ENCODE measurements at places on chromosomes 2 and 18.

DNA sequence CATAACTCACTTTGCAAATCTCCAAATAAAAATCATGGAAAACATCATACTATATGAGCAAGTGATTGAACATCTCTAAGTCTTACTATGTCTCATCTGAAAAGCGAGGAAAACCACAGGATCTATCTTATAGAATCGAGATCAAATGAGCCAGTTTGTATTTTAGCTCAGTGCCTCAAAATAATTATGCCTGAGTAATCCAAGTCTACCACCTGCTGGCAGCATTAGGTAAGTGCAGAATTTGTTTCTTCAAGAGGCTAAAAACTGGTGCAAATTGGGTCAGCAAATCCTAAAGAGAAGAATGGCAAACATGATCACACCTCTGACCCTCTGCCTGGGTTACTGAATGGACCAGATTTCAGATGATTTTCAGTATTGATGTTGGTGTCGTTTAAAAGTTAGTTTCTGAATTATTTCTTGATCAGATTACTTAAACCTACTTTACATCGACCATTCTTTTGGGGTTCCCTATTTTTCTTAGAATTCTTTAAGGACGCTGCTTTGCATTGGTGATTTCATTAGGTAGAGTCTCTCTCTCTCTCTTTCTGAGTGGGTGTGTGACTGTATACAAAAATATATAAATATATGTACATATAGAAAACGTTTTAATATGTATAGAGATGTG is 12.7 kb upstream of the FHOD3 start:
- DNase-seq: no peak

- DNase-seq: no peak
Observed at GRCh38 chr18:62857263-62857976, 142.1 kb downstream of the PHLPP1 start.

DNA sequence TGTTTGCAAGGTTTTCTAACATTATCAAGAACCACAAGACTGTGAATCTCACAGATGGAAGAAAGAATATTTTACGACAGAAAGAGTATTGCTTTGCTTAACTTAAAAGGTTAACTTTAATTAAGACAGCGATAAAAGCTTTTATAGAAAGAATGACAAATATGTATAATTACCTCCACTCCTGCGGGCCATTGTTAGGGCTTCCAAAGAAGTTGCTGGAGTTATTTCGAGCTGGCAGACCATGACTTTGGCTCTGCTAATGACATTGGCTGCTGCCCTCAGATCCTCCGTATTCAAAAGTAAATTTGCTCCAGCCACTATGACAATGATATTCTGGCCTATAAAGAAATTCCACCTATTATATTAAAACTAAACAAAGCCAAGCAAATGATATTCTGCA is 47.3 kb downstream of the RBKS start:
- no peak for DNase-seq

GRCh38 chr18:63058521-63058920 is 261.0 kb downstream of the BCL2 start:
- DNase-seq: no peak

GRCh38 chr2:144431998-144432397 is 87.9 kb downstream of the ZEB2 start:
- no peak for DNase-seq

DNA sequence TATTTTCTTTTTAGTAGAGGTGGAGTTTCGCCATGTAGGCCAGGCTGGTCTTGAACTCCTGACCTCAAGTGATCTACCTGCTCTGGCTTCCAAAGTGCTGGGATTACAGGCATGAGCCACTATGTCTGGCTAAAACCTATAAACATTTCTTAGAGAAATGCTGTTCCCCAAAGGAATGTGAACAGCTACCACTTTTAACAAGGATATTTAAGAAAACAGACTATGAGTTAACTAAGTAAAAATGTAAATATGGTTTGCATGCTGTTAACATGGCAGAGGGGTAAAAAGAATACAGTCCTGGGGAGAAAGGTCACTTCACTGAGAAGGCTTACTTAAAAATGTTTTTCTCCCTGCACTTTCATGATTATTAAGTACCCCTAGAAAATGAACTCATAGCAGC is 57.1 kb downstream of the SLC16A14 start:
- no peak for DNase-seq

DNA sequence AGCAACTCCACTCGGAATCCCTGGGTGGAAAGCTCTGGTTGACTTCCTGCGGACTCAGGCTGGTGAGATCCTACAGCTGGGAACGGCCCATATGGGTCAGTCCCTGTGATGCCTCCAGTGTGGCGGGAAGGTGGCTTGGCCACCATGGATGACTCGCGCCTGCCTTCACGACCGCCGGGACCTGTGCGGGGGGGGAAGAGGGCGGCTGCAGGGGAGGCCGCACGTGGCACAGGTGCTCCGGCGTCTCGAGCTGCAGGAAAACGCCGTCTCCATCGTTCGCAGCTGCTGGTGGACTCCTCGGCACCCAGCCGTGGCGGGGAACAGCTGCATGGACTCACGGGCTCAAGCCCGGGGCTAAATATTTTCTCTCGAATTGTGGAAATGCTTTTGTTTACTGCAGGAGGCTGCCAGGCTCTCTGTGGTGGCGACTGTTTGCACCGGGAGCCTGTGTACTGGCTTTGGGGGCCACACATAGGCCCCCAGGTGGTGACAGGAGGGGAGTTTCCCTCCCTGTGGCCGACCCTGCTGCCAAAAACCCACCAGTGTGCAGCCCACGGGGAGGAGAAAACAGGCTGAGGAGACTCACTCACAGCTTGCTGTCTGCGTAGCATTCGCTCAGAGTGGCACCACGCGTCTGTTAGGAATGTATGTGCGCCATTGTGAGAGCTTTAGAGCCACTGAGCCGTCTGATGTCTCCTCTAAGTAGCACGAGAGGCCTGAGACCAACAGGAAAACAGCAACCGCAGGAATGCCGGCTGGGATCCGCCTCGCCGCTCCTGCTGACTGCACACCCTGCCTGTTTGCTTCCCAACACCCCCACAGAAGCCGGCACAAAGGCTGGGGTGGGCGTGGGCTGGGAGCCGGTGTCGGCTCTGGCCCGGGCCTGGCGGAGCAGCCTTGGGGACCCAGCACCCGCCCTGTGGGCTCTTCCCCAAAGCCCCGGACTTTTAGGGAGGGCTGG is 89.2 kb downstream of the NFATC1 start:
- DNase-seq: no peak

- no peak for DNase-seq
Observed at GRCh38 chr18:63342206-63342605, 22.6 kb upstream of the BCL2 start.

DNA sequence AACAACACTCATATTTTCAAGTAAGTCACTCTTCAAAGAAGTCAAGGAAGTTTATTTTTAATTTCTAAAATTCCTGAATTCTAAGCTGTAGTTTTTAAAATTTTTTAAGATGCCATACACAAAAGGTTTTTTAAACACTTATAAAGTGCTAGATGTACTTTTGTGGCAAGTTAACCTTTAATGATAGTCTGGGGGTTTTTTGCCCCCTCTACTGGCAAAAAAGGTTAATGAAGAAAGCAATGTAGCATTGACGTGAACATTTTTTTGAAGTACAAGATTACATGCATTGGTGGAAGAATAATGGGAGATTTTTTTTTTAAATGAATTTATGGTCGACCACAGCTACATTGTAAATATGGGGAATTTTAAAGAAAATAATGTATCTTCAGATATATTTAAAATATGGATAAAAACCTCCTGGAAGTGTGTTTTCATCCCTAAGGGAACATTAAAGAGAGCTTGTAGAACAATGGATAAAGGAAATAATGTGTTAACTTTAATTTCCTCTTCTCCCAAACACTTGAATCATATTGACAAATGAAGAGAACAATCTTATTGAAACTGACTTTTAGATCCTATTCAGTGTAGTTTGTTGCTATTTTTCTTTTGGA is 12.6 kb downstream of the ITPRID2 start:
- no peak for DNase-seq

DNA sequence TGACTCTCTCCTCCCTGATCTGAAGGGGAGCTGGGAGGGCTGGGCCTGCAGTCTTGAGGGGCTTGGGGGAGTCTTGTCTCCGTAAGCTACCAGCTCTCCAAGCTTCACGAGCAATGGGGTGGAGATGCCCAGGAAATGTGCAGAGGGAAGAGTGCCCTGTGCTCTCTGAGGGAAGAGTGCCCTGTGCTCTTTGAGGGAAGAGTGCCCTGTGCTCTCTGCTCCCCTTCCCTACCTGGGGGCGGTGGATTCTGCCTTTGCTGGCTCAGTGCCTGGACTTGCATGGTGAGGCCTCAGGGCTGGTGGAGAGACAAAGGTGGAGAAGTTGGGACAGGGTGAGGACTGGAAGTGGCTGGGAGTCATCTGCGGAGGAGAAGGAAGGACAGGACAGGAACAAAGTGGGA is 72.7 kb downstream of the TWIST2 start:
- no peak for DNase-seq

DNA sequence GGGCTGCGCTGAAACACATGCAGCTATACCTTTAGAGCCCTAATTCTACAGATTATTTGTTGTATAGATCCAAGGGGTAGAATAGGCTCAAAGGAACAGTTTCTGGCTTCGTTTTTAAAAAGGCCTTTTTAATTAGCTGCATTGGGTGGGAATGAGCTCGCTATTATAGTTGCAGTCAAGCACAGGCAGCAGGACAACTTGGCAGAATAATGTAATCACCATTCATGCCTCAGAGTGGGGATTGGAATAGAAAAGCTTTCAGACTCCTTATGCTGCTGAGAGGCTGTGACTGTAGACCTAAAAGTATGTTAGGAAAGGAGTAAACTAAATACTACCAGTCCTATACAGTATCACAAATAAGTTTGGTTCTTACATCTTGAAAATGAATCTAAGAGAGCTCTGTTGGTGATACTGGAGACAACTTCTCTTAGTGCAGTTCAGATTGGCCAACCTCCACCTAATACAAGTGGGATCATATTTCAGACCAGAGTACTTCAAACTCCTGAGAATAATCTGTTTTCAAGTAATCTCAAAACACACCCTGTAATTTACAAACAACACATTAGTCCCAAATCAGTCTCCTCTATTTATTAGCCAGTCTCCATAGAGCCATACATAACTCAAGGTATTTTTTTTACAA is 121.4 kb downstream of the ANTXR1 start:
- no peak for DNase-seq

GRCh38 chr18:41700416-41700815 is 254.6 kb upstream of the PIK3C3 start:
- no peak for DNase-seq

- no peak for DNase-seq
Observed at GRCh38 chr18:57585421-57585820, 1.1 kb downstream of the FECH start.

- DNase-seq: no peak
Observed at GRCh38 chr2:149021761-149022160, 16.7 kb upstream of the LYPD6B start.

Data from activated CD8-positive, alpha-beta memory T cell treated with anti-CD3 and anti-CD28 coated beads for 1 hour (primary cell).